Stimulated activated CD8-positive, alpha-beta memory T cell treated with anti-CD3 and anti-CD28 coated beads, Interleukin-15, amount 100 ng/mL, for 1 hour (primary cell): ENCODE measurements at places on chromosomes 5 and 9.

GRCh38 chr5:114099161-114099560 is 262.7 kb upstream of the KCNN2 start:
- DNase-seq: no peak

GRCh38 chr5:138467711-138468132 is 2.4 kb downstream of the EGR1 start:
- peak; percentile 36 for DNase-seq

- no peak for DNase-seq
These were observed 1.2 kb upstream of the PSAT1 start for GRCh38 chr9:78295731-78296130.

GRCh38 chr5:60851626-60852025 is 7.6 kb upstream of the ELOVL7 start:
- no peak for DNase-seq

- DNase-seq: peak; percentile 30
These were observed at the start of gene FGFR4 for GRCh38 chr5:177086654-177087397. Gene FGFR4, plus strand, starts transcription at chr5:177086915. Its CDS starts 2,688 bp downstream, at chr5:177089603.

DNA sequence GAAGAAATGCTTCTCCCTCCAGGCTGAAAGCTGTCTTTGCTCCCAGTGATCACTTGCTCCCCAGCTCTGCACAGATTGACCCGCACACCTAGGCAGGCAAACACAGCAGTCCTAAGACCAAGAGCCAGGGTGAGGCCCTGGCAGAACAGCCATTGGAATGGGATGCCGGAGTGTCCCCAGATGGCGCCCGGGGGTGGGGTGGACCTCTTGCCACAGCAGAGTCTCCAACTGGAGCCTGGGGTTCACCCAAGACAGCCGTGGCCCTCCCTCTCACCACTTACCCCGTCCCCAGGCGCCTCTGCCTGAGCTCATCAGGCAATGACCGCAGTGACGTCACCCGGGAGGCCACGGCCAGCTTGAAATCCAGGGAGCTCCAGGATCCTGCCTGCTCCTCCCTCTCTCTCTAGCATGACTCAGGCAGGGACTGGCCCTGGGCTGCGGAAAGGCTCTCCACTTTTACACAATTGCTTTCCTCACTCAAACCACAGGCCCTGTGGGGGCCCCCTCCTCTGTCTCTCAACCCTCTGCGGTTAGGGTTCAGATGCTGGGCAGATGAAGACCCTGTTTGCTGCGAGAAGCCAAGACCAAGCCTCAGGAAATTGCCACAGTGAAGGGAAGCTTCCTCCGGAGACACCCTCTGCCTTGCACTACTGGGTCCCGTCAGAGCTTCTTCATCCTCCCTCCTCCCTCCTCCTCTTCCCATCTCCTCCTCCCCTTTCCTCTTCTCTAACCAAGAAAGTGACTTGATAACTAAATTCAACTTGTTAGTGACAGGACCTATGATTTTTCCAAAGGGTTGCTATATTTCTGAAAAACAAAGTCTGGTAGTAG is 24.3 kb upstream of the PTGES start:
- DNase-seq: no peak
